ENCODE measurements at places on chromosomes 4 and X.

GRCh38 chrX:1673337-1673736 is 58.5 kb downstream of the ASMT start:
- DNase-seq: no peak

DNA sequence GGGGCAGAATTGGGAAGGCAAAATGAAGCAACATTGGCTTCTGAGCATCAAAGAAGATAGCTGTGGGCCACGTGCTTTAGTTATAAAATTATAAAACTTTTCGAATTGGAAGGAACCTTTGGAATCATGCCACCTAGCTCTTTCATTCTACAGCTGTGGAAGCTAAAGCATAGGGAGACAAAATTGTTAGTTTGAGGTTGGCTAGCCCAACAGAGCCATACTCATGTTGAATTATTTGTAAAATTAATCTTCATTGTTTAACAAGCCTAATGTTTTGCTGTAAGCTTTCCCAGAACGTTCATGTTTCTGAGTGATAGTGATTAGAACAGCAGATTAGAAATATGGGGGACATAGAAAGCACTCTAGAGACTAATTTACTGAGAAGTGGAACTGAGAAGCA is 35.9 kb downstream of the HHIP start:
- DNase-seq: no peak

GRCh38 chr4:70830054-70830453 is 9.6 kb downstream of the GRSF1 start:
- DNase-seq: no peak

DNA sequence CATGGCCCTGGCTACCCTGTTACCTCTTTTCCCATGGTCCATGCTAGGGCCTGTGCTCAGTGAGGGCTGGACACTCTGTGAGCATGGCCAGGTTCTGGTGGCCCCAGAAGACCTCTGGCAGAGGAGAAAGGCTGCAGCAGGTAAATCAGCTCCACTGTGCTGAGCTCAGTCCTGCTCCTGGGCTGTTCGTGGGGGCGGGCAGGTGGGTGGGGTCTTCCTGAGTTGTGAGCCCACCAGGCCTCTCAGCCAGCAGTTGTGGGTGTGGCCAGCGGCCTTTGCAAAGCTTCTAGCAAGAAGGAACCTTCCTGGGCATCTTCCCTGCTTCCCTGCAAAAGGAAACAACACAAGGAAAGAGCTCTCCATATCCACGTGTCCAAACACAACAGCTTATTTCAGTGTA is 85.3 kb upstream of the STX18 start:
- no peak for DNase-seq

DNA sequence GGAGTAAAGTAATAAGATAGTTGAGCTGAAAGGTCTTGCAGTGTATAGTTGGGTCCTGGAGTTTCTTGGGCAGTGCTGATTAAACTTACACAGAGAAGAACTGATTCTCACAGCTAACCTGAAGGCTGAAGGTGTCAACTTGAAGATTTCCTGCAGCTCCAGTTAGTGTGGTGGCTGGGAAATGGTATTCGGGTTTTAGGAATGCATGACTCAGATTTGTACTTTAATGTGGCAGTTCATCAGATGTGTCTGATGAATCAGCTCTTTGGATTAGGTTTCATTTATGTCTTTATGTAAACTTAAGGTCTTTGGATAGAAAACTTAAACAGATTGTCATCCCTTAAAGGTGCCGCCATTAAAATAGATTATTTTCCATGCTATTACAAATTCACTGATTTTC is 200.0 kb downstream of the IL1RAPL1 start:
- DNase-seq: no peak

GRCh38 chr4:903066-904046 is 28.8 kb downstream of the GAK start:
- no peak for DNase-seq

DNA sequence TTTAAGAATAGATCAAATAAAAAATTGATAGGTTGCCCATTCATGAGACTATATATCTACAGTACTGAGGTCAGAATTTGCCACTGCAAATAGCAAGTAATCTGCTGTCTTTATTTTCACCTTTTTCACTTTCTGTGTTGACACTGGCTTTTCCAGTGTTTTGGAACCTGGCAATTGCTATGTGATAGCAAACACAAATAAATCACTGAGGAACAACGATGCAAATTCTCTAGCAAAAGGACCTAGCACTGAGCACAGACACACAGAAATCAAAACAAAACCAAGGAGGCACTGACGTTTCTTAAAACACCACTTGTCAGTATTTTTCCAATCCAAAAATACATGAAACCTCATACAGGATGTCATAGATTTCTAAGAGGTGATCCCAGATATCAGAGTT is 210.7 kb downstream of the DHX15 start:
- DNase-seq: no peak

- DNase-seq: no peak
These were observed 56.3 kb downstream of the SHISA3 start for GRCh38 chr4:42453612-42454011.

GRCh38 chrX:140342410-140342809 is 162.5 kb downstream of the SOX3 start:
- DNase-seq: no peak

- no peak for DNase-seq
These were observed 5.7 kb downstream of the TBC1D14 start for GRCh38 chr4:6915041-6916005.

- DNase-seq: no peak
These were observed 409.3 kb downstream of the GASK1B start for GRCh38 chr4:157763490-157763889.

- no peak for DNase-seq
These were observed 4.8 kb downstream of the WDR44 start for GRCh38 chrX:118350706-118351105.

DNA sequence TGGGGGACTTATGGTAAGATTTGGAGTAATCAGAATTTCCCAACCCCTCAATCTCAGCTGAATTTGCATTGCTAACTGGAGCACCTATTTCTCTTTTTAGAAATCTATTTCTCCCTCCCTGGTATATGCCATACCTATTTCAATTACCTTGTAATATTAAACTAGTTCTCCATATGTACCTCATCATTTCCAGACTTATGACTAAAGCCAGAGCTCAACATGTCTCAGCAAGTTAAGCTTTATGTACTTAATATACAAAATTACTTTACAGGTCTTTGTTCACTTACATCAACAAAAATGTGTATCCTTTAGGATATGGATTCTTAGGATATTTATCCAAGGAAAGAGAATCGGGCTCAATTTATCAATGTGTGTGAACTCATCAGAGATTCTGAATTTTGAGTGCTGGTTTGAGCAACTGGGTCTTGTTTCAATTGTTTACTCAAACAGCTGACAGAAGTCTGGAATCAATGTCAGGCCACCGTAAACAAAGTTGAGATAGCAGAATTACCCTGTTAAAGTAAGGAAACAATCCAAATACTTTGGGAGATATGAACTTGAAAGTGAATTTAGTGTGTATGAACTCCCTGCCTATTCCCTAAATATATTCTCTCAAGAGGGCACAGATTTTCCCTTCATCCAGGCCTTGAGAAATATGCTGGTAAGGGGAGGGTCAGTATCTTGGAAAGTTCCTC is 199.6 kb downstream of the VEGFC start:
- DNase-seq: no peak

GRCh38 chr4:11042760-11043159 is 358.2 kb upstream of the CLNK start:
- no peak for DNase-seq

DNA sequence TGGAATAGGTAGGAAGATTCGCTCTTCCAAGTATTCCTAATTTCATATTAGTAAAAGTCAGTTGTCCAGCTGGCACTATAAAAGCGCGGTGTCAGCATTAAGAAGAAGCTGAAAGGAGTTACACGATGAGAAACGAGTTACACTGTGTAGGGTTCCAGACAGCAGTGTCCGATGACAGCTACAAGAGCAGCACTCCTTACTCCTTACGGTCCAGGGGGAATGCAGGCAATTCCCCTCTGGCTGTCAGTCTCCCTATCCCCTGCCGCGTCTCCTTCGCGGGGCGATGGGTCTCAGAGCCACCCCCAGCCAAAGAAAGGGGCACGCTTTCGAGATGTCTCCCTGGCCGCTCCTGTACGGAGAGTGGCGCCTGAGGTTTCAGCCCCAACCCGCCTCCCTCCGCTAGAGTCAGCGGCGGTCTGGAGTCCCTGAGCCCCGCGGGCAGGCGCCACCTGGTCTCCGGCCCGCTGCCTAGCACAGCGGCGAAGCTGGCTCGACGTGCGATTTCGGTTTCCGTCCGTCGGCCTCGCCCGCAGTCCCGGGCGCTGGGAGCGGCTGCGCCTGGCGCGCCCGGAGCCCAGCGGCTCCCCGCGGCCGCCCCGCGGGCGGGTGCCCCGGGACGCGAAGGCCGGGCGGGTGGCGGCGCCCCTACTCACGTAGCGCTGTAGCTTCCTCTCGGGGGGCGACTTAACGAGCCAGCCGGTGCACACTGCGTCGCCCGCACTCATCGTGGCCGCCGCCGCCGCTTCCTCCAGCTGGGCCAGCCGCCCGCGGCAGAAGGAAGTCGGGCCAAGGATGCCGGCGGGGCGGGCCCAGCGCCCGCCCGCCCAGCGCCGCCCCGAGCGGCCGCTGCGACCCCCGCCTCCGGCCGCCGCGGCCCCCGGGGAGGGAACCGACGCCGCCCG is at the start of gene GAB3:
GAB3 (minus strand) TSS at position 777 of the 902 bp plus-strand sequence; CDS start at position 725, 52 bp downstream.
- DNase-seq: no peak

GRCh38 chrX:102697494-102697893 is 14.8 kb upstream of the GPRASP2 start:
- no peak for DNase-seq

DNA sequence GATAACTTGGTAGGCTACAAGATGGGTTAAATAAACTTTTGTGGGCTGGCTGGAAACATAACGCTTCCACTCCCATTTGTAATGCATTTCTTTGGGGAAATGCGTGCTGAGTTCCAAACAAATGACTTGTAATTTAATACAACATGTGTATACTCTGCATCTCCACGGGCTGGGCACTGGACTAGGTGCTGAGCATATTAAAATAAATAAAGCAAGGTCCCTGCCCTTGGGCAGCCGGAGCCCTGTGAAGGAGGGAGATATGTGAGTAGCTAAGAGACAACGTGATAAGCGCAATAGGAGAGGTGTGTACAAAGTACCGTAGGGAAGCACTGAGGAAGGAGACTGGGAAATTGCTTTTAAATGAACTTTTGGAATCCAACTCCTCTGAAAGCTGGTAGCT is 147.2 kb upstream of the RBPJ start:
- no peak for DNase-seq

DNA sequence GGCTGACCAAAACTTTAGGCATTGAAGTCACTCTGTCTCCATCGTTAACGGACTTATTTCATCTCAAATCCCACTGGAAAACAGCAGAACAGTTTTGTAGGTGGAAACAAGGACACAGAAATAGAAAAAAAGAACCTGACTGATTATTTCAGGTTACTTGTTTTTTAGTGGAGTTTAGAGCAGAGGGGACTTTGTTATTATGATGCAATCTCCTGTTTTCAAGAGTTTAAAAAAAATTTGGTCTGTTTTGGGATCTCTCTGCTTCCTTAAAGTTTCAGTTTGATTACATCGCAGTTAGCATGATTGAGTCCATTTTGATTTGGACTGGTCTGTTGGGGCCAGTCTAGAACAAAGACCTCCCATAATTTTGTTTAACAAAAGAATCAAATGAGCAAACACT is 13.6 kb downstream of the PROM1 start:
- no peak for DNase-seq

- no peak for DNase-seq
These were observed 575.5 kb downstream of the GBA3 start for GRCh38 chr4:23268072-23268771.
